Activated B cell treated with CpG ODN at 0.5 μM for 24 hours (primary cell): ENCODE measurements at places on chromosomes 4 and X. TPM values are rescaled to one million over a fixed set of nuclear protein-coding genes. Genes with fewer than 3 reads are reported as not detected.

GRCh38 chrX:3527811-3528210, 181.4 kb upstream of the MXRA5 start:
- no peak for DNase-seq

- DNase-seq = no peak
Observed at GRCh38 chr4:84089652-84090437, 409.2 kb downstream of the NKX6-1 start.

IL21 gene
- not detected in 2 replicates for total RNA-seq

- no peak for DNase-seq
Observed at GRCh38 chr4:11593576-11594116, 165.0 kb upstream of the HS3ST1 start.

DNA sequence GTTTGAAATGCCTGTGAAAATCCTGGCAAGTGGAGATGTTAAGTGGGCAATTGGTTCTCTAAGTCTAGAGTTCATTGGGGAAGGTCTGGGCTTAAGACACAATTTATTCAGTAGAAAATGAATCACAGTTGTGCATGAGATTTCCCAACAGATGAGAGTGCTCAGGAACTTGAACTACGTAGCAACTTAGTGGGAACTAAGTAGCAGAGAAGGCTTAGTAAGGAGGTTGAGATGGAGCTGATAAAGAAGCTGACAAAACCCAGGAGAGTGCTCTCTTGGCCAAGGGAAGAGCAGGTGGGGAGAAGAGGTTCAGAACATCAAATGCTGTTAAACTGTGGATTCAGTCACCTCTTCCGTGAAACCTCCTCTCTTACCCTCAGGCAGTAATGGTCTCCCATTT, 33.0 kb downstream of the AFF1 start:
- no peak for DNase-seq

MAGEC1 gene
- not detected in 2 replicates for total RNA-seq

DNA sequence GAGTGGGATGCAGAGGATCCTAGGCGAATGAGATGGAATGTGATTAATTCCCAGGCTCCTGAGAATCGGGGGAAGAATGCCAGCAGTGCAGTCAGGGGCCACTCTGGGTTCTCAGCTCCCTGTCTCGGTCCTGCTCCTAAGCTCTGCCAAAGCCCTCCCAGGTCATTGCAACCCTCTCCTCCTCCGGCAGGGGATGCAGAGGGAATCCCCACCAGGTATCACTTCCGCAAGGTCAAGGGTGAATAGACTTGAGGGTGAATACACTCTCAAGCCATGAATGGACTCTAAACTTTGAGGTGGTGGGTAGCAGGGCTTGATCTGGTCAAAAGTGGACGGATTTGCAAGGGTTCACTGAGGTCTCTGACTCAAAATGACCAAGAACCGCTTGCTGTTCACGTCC, 139.3 kb upstream of the MXRA5 start:
- no peak for DNase-seq

- no peak for DNase-seq
Observed at GRCh38 chrX:152958047-152958446, 35.9 kb downstream of the PNMA5 start.

TBX22 gene
- not detected in 2 replicates for total RNA-seq

GRCh38 chr4:183977707-183978106, 72.6 kb downstream of the STOX2 start:
- DNase-seq = no peak

GRCh38 chr4:3471886-3472285, 8.8 kb downstream of the DOK7 start:
- DNase-seq = no peak

- DNase-seq = no peak
Observed at GRCh38 chr4:125739760-125740159, 425.0 kb downstream of the FAT4 start.

PAGE2B gene
- not detected in 2 replicates for total RNA-seq

- DNase-seq = no peak
Observed at GRCh38 chr4:17647927-17648326, 33.5 kb downstream of the MED28 start.

DNA sequence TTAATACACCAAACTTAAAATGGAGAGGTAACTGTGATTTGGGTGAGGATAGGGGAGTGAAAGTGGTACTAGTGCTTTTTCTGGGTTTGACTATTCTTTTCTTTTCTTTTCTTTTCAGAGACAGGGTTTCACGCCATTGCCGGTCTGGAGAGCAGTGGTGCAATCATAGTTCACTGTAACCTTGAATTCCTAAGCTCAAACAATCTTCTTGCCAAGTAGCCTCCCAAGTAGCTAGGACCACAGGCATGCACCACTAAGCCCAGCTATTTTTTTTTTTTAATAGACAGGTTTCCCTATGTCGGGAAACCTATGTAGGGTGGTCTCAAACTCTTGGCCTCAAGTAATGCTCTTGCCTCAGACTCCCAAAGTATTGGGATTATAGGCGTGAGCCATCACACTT, 3.0 kb upstream of the ARMCX4 start:
- no peak for DNase-seq

GRCh38 chr4:62495032-62495431, 1294.9 kb downstream of the ADGRL3 start:
- no peak for DNase-seq

- no peak for DNase-seq
Observed at GRCh38 chr4:77877167-77877566, 14.5 kb downstream of the MRPL1 start.

DNA sequence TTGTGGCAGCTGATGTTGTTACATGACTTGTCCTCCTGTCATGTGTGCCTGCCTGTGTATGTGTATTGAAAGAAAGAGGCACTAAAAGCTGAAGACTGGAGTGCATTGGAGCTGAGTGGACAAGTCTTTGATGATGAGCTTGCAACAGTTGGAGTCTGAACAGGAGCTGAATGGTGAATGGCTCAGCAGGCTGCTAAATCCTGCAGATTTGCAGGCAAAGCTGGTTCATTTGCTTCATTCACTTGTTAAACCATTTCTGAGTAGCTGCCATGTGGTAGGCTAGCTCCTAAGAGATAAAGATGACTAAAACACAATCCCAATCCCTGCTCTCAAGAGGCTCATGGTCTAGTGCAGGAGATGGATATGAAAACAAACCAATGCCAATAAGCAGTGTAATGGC, 217.3 kb downstream of the CHRDL1 start:
- no peak for DNase-seq
